ENCODE measurements at places on chromosomes 7 and 10.

DNA sequence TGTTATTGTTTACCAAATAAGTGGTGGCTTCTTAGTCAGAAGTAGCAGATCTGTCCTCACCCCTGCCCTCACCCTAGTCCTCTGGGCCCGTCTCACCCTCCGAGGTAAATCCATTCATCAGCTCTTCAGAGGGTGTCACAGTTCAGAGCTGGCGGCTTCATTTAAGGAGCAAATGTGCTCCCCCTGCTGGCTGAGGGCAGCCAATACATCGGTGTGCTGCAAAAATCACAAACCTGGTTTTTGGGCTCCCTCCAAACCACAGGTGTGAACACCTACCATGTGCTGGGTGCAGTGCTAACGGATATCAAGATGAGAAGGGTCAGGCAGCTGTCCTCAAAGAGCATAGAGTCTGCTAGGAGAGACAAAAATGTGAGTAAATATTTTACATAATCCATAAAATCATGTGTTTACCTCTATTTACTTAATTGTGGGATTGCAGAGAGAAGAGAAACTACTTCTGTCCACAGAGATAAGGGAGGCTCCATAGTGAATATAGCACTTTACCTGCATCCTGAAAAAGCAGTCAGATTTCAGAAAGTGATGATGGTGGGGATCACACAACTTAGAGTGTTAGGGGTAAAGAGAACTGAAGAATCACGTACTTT, 15.5 kb upstream of the CRTAC1 start:
- DNase-seq, result peak; percentile 51

- no peak for DNase-seq
These were observed 155.2 kb upstream of the GNAI1 start for GRCh38 chr7:79979437-79979836.

- no peak for DNase-seq
These were observed 118.7 kb downstream of the LARP4B start for GRCh38 chr10:812787-813186.

- peak; percentile 10 for DNase-seq
These were observed 272.3 kb upstream of the SEMA3C start for GRCh38 chr7:81190997-81191768.

DNA sequence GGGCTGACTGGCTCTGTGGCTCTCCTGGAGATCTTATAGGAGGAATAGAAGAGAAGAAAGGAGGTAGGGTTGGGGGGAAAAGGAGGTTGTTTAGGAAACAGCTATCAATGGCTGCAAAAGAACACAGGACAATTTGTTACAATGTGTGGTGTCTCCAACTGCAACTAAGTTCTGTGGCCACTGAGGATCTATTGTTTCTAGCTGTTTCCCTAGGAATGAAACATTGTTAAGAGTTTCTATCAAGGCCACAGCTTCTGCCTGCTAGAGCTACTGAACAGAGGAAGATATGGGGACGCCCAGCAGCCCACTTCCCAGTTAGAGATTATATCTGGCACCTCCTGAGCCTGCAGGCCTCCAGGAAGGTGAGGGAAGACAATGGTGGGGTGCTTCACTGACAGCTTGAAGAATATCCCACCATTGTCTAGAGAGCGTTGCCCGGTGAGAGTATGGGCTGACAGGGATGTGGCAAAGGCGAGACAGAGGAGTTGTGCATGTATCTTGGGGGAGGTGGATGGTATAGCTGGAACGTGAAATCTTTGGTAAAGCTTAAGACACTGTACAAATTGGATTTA, 4.0 kb downstream of the SCD start:
- DNase-seq, result no peak

GRCh38 chr7:138603549-138604318, 97.4 kb downstream of the SVOPL start:
- DNase-seq, result no peak

GRCh38 chr10:76973091-76974016, 664.3 kb downstream of the KCNMA1 start:
- DNase-seq, result peak; percentile 96

DNA sequence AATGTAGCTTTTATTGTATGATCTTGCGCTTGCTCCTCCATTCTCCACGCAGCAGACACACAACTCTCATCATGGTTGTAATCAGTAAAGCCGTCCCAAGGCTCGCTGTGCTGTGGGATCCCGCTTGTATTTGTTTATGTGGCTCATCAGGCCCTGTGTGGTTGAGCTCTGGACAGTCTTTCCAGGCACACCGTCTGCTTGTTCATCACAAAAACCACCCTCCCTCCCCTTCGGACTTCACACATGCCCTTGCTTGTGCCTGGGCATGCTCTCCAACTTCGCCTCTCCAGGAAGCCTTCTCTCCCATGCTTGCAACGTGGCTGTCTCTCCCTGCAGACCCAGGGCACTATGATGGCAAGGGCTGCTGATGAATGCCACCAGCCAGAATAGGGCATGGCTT, 62.4 kb downstream of the HK1 start:
- no peak for DNase-seq

DNA sequence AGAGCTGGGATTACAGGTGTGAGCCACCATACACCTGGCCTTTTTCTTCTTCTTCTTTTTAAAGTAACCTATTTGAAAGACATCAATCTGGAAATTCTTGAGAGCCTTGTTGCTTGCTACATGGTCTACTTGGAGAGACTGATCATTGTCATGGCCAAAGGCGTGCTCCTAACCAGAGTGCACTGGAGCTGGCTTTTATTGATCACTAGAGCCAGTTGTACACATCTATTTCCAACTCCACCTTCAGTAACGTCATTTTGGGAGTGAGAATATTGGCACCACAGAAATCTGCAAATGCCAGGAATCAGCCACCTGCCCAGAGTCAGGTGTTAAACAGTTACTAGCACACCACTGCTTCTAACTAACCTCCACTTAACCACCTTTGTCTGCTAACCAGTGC, 735.1 kb downstream of the TYW1 start:
- DNase-seq, result no peak

DNA sequence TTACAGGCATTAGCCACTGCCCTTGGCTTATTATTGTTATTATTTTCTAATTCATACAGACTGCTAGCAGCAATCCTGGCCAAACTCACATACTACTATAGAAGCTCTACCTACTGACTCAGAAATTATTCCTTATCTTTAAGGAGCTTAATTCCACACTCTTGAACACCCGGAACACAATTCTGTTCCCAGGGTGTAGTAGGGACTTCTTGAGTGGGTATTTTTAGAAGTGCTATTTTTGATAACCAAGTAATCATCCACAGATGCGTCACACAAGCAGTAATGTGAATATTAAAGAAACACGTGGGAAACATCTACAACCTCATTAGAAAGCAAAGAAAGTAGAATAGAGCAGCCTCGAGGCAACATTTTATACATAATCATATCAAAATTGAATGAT, 149.2 kb downstream of the PTEN start:
- no peak for DNase-seq

GRCh38 chr7:19369806-19370205, 224.6 kb upstream of the FERD3L start:
- DNase-seq, result no peak

DNA sequence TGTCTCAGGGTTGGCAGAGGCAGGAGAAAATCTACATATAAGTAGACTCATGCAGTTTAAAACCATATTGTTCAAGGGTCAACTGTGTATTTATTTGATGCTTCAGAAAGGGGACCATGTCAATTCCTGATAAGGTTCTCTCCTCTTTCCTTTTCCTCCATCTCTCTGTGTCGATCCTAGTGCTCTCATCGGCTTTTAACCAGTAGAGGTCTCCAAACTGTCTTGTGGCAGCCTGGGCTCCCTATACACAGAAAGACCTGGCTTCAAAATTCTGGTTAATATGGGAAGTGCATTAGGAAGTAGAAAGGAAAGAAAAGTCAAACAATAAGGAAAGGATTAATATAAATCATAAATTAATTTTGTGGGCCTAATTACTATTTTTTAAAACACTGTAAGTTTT, 304.4 kb upstream of the C7orf33 start:
- peak; percentile 43 for DNase-seq

GRCh38 chr10:129743738-129744133, 220.3 kb downstream of the EBF3 start:
- no peak for DNase-seq

GRCh38 chr7:90243556-90243955, 1.4 kb upstream of the CFAP69 start:
- no peak for DNase-seq

DNA sequence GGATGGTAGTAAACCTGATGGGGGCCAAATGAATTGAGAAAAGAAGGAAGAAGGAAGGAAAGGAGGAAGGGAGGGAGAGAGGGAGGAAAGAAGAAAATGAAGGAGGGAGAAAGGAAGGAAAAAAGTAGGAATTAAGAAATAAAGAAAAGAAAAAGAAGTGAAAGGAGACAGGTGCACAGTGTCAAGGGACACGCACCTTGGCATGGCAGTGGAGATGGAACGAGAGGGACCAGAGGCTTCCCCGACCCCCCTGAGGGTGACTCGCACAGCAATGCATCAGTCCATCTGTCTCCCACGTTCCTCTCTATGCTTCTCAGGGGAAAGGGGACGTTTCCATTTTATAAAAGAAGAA, 199.6 kb downstream of the CXCL12 start:
- no peak for DNase-seq

GRCh38 chr10:123327896-123328295, 173.7 kb downstream of the BUB3 start:
- no peak for DNase-seq

DNA sequence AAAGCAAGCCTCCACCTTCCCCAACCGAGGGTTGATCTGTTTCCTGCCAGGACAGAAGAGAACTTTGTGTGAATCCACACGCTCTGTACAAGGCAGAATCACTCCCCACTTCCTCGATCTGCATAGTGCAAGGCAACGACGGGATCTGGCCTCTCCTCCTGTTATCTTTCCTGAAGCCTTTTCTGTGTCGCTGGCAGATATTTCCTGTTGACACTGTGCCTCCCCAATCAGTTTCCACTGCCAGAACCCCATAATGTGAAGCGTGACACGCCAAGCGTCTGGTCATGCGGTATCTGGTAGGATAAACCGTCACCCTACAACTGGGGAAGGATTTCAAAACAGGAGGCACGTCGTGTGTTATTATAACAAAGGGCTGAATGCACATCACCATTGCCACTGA, 57.2 kb downstream of the FAM171A1 start:
- DNase-seq, result peak; percentile 71

DNA sequence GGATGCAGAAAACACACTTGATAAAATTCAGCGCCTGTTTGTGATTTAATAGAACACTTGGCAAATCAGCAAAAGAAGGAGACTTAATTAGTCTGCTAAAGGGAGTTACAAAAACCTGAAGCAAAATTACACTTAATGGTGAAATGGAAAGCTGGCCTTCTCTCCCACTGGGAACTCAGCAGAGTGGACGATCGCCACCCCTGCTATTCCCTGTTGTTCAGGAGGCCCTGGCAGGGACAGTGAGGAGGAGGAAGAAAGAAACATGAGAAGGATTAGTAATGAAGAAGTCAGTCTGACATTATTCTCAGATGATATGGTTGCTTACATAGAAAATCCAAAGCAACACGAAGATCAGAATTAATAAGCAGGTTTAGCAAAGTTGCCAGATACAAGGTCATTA, 5.6 kb upstream of the KNDC1 start:
- no peak for DNase-seq

GRCh38 chr7:137628216-137628615, 218.6 kb downstream of the DGKI start:
- no peak for DNase-seq

DNA sequence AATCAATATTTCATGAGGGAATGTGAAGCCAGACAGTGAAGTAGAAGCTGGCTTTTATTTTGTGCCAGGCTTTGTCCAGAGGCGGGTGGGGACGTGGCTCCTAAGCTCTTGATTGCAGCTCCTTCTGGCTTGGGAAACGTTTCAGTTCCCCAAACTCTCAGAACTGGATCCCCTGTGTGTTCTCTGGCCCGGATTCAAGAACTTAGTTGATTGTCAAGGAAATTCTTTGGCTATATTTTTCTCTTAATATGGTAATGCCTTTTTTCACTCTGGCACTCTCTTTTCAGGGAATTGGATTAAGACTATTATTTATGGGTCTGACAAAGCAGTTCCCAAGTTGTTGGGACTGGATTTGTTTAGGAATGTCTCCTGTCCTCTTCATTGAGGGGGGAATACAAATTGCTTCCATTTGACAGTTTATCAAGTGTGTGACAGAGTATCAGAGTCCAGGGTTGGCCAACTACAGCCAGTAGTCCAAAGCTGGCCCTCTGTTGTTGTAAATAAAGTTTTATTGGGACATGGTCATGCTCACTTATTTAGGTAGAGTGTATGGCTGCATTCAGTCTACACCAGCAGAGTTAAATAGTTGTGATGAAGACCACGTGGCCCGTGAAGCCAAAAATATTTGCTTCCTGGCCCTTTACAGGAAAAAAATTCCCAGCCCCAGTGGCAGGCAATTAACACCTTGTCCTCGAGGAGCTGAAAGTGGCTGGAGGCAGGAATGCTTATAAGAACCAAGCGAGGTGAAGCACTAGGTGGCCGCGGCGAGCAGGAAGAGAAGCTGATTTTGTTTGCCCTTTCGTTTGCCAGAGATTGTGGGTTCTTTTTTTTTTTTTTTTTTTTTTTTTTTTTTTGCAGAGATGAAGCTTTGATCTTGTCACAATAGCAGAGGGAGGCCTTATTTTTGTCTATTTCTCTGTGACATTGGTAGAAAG, 34.3 kb downstream of the HTRA1 start:
- DNase-seq, result peak; percentile 85

GRCh38 chr7:129298268-129298893, 73.6 kb downstream of the AHCYL2 start:
- DNase-seq, result peak; percentile 53

- DNase-seq, result no peak
These were observed 2.1 kb upstream of the FOXP2 start for GRCh38 chr7:114412548-114412947.

DNA sequence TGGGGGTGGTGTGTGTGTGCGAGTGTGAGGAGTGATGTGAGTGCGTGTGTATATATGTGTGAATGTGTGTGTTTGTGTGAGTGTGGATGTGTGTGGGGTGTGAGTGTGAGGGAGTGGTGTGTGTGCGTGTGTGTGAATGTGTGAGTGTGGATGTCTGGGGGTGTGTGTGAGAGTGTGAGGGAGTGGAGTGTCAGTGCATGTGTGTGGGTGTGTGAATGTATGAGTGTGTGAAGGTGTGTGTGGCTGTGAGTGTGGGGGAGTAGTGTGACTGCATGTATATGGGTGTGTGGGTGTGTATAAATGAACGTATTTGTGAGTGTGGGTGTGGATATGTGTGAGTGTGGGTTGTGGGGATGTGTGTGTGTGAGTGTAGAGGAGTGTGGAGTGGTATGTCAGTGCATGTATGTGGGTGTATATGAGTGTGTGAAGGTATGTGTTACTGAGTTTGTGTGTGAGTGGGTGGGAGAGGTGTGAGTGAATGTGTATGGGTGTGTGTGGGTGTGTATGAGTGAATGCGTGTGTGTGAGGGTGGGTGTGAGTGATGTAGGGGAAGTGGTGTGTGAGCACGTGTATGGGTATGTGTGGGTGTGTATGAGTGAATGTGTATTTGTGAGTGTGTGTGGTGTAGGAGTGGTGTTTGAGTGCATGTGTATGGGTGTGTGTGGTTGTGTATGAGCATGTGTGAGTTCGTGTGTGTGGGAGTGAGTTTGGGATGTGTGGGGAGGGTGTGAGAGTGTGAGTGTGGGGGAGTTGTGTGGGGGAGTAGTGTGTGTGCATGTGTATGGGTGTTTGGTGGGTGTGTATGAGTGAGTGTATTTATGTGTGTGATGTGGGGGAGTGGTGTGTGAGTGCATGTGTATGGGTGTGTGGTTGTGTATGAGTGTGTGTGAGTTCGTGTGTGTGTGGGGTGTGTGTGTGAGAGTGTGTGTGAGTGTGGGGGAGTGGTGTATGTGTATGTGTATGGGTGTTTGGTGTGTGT, 28.5 kb upstream of the NUB1 start:
- no peak for DNase-seq

- no peak for DNase-seq
These were observed 66.1 kb downstream of the PCGF5 start for GRCh38 chr10:91286572-91286971.

All from umbilical cord (tissue), 2 donors.